ENCODE measurements at places on chromosomes 1 and 21. TPM values are rescaled to one million over a fixed set of nuclear protein-coding genes. Genes with fewer than 3 reads are reported as not detected.

The FMO5 gene
- 0.34 TPM for total RNA-seq

The LCE3D gene
- 0.69 TPM for total RNA-seq

The CFAP45 gene
- total RNA-seq: 1.5 TPM

The TNNT2 gene
- not detected for total RNA-seq

The FHAD1 gene
- 0.68 TPM for total RNA-seq

The RAP1GAP gene
- 13.8 TPM for total RNA-seq

The PCAT6 gene
- 3.1 TPM for total RNA-seq

The FCER1G gene
- total RNA-seq: not detected

The ORC1 gene
- total RNA-seq: 20.3 TPM

The ITSN1 gene
- 13.3 TPM for total RNA-seq

The FAM167B gene
- total RNA-seq: 0.84 TPM

The IFI44L gene
- 0.02 TPM for total RNA-seq

The FCRLB gene
- 1.7 TPM for total RNA-seq

The PAPPA2 gene
- total RNA-seq: not detected

The CD1E gene
- total RNA-seq: not detected

The OR2T35 gene
- not detected for total RNA-seq

The SAMD11 gene
- total RNA-seq: 28.0 TPM

The CFHR2 gene
- not detected for total RNA-seq

The INSRR gene
- total RNA-seq: not detected

The NPPB gene
- total RNA-seq: 0.13 TPM

The CALML6 gene
- 0.23 TPM for total RNA-seq

The SPRR1A gene
- total RNA-seq: not detected

The CGN gene
- total RNA-seq: 1.3 TPM

The PRDM15 gene
- 4.3 TPM for total RNA-seq

The DNM3 gene
- 0.70 TPM for total RNA-seq

The AADACL4 gene
- not detected for total RNA-seq

The SPTA1 gene
- not detected for total RNA-seq

The KRTAP13-4 gene
- total RNA-seq: not detected
